COR-L47 (cell line): ENCODE measurements at places on chromosomes 13 and 19.

GRCh38 chr13:113121183-113121927 is 1.2 kb upstream of the F10 start:
- DNase-seq, result no peak

DNA sequence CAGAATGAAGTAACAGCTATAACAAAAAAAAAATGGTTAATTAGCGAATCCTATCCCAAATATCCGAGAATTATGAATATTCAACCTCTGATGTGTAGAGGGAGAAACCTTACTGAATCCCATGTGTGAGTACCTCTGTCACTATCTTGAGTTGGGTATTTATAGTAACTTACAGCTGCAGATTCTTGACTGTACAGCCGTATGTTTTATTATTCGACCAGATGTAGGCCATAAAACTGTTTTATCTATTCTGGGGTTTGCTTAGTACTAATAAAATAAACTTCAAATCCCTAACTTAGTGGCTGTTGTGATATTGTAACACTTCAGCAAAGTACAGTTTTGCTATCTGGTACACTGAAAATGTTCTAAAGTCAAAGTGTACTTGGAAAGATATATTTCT is 120.0 kb downstream of the EFNB2 start:
- DNase-seq, result no peak

- DNase-seq, result peak; percentile 81
These were observed 1.3 kb downstream of the HMG20B start for GRCh38 chr19:3573858-3574637.

GRCh38 chr13:73462241-73462640 is 403.4 kb downstream of the KLF5 start:
- DNase-seq, result no peak

DNA sequence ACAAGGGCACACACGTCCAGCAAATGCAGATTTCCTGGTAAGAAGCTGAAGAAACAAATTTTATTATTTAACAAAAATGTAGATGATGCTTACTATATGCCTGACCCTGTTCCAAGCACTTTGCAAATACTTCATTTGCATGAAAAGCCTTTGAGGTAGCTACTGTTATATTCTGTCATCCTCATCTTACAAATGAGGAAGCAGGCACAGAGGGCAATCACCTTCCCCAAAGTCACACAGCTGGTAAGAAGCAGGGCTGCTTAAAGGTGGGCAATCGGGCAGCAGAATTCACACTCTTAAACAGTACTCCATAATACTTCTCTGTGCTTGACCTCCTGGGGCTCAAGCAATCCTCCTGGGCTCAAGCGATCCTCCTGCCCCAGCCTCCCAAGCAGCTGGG is 18.3 kb upstream of the PNMA8C start:
- no peak for DNase-seq

DNA sequence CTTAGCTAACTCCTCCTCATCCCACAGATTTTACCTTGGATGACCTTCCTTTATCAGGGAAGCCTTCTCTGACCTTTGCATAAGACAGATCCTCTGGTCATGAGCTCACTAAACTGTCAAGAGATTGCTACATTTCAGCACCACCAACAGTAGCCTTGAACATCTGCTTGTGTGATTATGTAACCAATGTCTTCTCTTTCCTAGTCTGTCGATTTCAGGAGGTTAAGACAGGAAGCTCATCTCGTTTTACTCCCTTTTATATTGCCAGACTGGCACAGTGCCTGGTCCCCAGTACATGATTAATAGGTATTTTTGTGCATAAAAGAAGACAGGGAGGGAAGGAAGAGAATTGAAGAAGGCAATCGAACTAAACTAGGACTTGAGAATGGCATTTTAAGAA is 1697.7 kb downstream of the EFNB2 start:
- no peak for DNase-seq

DNA sequence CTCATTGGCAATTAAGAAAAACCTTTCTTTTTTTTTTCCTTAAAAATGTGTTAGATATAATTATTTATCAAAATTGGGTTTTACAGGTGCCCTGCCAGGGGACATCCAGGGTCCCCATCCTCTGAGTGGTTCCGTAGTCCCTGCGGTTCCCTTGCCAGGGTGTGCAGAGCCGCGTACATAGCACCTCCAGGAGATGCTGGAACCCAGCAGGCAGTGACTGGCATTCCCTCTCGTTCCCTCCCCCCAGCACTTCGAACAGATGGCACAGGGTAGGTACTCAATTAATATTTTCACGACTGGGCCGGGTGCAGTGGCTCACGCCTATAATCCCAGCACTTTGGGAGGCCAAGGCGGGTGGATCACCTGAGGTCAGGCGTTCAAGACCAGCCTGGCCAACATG is 82.0 kb downstream of the COL4A1 start:
- DNase-seq, result no peak

- DNase-seq, result no peak
These were observed 7.0 kb downstream of the CAB39L start for GRCh38 chr13:49436890-49437289.

DNA sequence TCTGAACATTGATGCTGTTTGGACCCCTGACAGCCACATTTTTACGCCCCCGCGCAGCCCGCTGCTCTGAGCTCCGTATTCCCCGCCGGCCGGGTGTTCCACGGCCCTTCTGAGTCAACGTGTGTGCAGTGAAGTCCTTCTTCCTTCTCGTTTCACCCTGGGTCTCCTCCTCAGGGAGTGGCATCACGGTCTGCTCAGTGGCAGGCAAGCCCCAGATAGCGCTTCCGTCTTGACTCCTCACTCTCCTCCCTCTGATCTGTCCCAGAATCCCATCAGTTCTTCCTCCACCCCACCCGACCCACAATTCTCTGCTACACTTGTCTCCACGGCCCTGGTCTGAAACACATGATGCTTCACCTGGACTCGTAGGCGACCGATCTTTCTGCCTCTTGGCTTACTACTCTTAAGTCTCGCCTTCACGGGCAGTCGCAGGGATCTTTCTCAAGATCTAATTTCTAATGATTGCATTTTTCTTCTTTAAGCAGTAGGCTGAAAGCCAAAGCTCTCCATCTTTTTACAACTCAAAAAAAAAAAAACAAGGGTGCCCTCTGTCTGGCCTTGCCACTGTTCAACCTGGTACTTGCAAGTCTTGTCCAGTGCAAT is 33.9 kb downstream of the CCNE1 start:
- no peak for DNase-seq

DNA sequence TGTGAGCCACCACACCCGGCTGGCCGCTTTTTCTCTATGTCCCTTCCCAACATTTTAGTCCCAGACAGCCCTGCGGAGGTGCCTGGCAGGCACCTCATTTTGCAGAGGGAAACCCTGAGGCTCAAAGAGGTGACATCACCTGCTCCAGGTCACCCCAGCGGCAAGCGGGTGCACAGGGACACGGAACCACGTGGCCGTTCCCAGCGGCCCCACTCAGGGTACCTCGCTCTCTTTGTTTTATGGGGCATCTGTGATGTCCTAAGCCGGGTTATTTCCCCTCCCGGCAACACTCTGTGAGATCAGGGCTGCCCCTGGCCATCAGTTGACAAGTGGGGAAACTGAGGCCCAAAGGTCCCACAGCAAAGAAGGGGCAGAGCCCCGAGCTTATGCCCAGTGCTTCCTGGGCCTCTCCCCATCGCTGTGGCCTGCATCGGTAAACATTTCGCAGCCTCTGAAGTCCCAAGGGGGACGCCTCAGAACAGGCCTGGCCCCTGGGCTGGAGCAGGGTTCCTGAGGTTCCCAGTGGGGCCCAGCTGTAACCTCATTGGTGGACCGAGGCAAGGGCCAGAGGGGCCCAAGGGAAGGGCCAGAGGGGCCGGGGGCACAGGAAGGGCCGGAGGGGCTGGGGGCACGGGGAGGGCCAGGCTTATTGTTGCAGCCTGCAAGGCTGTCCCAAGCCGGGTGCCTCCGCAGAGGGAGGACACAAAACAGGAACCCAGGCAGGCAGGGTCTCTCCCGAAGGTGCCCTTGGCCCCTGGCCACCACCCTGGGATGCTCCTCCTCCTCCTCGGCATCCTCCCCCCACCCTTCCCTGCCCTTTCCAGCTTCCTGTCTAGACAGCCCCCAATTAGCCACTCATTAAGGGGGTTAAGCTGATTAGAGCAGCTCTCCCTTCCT is 39.0 kb downstream of the SMIM24 start:
- DNase-seq, result no peak

DNA sequence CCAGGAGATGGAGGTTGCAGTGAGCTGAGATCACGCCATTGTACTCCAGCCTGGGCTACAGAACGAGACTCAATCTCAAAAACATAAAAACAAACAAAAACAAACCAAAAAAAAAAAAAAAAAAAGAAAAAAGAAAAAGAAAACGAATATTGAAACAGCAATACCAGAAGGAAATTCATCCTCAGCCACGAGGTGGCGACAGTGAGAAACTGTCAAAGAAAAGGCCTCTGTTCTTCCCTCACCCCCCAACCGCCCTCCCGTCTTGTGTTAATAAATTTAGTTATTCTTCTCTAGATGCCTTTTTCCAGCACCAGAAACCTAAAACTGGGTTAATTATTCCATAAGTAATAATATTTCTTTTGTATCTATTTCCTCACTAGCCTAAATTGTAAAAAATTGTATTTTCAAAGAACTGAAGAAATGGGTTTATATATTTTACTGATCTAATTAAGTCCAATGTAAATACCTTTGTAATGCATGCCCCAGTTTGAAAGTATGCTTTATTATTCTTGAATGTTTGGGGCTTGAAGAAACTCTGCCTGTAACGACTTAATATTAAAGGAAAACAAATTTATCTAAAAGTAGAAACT is 38.6 kb downstream of the LIG4 start:
- peak; percentile 23 for DNase-seq

- DNase-seq, result no peak
These were observed 14.9 kb upstream of the IL4I1 start for GRCh38 chr19:49911381-49912145.

- DNase-seq, result no peak
These were observed 2.5 kb downstream of the IL4I1 start for GRCh38 chr19:49894011-49894664.

DNA sequence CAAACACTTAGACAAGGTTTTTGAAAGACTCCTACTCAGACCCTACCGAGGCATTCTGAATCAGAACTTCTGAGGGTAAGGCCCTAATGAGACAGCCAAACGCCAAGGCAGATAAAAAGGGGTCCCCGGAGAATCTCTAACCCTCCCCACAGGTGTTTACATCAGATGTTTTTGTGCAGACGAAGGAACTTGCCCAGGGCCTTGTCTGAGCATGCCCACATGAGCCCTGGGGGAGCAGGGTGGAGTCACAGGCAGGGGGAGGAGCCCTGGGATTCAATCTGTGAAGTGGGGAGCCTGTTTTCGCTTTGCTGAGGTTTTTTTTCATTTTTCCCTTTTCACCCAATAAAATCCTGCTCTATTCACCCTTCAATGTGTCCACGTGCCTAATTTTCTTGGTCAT is 61.6 kb upstream of the MED4 start:
- no peak for DNase-seq

GRCh38 chr13:51324714-51325420 is 14.6 kb upstream of the SERPINE3 start:
- DNase-seq, result no peak

GRCh38 chr13:105545811-105546210 is 989.7 kb downstream of the EFNB2 start:
- DNase-seq, result no peak

DNA sequence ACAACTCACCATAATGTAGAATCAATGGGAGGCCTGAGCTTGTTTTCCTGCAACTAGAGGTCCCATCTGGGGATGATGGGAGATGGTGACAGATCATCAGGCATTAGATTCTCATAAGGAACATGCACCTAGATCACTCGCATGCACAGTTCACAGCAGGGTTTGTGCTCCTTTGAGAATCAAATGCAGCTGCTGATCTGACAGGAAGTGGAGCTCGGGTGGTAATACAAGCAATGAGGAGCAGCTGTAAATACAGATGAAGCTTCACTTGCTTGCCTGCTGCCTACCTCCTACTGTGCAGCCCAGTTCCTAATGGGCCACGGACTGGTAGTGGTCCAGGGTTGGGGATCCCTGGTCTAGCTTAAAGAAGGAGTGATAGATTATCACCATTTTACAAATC is 33.0 kb downstream of the KPNA3 start:
- DNase-seq, result no peak

DNA sequence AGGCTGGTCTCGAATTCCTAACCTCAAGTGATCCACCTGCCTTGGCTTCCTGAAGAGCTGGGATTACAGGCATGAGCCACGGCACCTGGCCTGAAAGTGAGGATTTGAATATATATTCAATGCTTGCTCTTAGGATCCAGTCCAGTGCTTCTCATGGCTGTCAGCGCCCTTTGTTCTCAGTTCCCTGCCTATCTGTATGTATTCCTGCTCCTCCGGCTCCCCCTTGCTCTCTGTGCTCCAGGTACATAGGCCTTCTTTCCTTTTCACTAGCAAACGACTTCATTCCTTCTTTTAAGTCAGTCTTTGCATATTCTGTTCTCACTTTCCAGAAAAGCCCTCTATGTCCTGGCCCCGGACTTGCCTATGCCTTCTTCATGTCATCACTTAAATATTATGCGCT is 232.8 kb downstream of the DACH1 start:
- DNase-seq, result no peak
